ENCODE measurements at places on chromosomes 4 and X. TPM values are rescaled to one million over a fixed set of nuclear protein-coding genes. Genes with fewer than 3 reads are reported as not detected.

- H3K27me3 ChIP-seq = no peaks in the 10 kb centered on the region
- H3K4me1 ChIP-seq = no peaks in the 10 kb centered on the region
- no peaks in the 10 kb centered on the region for H3K36me3 ChIP-seq
- no peak overlapping the region for H3K27ac ChIP-seq
- no peak overlapping the region for H3K4me3 ChIP-seq
These were observed 923.7 kb downstream of the PDHA2 start for GRCh38 chr4:96763546-96763945.

Gene ZCCHC13
- total RNA-seq = not detected

DNA sequence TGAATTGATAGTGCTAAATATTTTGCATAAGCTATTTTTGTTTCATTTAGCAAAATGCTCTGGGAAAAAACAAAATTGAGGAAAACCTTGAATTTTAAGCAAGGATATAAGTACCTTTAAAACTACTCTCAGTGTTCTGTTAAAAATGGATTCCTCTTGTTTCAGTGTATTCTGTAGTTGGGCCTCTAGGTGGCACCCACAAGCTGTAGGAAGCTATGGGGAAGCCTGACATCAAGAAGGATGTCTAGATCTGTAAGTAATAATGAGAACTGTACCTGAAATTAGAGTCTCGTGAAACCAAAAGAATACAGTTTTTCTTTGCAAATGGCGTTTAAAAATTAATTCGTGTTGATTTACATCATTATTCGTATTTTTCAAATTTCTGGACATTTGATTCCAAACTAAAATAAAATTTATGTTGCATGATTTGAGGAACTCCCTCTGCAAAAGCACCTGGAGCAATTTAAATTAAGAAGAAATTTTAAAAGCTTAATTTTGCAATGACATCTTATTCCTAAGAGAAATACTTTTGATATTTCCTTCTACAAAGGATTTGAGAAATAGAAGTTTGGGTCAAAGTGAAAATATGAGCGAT, 51.2 kb downstream of the TMPRSS11E start:
- no peak for DNase-seq
- H3K4me1 ChIP-seq = no peaks in the 10 kb centered on the region
- H3K27ac ChIP-seq = no peak overlapping the region
- H3K27me3 ChIP-seq = no peaks in the 10 kb centered on the region
- no peak overlapping the region for H3K4me3 ChIP-seq
- H3K36me3 ChIP-seq = no peaks in the 10 kb centered on the region

DNA sequence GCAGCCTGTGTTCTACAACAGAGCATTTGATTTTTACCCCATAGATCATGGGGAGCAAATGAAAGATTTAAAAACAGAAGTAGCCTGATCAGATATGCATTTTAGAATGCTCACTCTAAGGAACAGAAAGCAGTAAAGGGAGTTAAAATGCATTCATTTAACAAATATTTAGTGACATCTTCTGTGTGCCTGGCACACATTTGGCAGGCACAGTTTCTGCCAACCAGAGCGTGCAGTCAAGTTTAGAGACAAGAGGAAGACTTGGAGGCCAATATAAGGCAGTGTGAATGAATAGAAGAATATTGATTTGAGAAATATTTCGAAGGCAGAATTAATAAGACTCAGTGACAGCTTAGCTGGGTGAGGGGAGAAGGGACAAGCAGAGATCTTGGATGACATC, 210.1 kb downstream of the KDR start:
- no peaks in the 10 kb centered on the region for H3K27me3 ChIP-seq
- H3K4me3 ChIP-seq = no peak overlapping the region
- no peaks in the 10 kb centered on the region for H3K36me3 ChIP-seq
- H3K27ac ChIP-seq = no peak overlapping the region
- H3K4me1 ChIP-seq = peaks cover 8% of the 10 kb centered on the region

GRCh38 chr4:5933116-5933515, 40.2 kb upstream of the CRMP1 start:
- no peaks in the 10 kb centered on the region for H3K27me3 ChIP-seq
- no peak overlapping the region for H3K27ac ChIP-seq
- no peak for DNase-seq

DNA sequence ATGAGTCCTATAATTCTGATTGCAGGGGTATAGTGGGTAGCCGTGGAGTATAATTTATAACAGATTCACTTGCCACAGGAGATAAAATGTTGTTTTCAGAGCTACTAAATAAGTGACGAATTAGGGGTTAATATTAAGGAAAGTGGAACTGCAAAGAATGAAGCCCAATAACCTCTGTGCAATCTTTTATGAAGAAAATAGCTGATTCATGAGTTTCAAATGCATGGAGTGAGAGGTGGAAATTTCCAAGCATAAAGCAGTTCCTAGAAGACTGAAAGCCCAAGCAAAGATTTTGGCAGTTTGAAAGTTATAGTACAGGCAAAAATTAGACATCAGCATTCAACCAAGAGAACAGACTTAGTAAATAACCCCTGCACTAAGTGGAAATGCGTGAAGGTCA, 1782.4 kb upstream of the PCDH10 start:
- H3K36me3 ChIP-seq = no peaks in the 10 kb centered on the region
- no peak for DNase-seq
- no peaks in the 10 kb centered on the region for H3K27me3 ChIP-seq
- H3K27ac ChIP-seq = no peak overlapping the region

Gene AMBN
- not detected for total RNA-seq

Measured in aorta (tissue), 5 donors.